ENCODE measurements at places on chromosomes 3 and 15.

DNA sequence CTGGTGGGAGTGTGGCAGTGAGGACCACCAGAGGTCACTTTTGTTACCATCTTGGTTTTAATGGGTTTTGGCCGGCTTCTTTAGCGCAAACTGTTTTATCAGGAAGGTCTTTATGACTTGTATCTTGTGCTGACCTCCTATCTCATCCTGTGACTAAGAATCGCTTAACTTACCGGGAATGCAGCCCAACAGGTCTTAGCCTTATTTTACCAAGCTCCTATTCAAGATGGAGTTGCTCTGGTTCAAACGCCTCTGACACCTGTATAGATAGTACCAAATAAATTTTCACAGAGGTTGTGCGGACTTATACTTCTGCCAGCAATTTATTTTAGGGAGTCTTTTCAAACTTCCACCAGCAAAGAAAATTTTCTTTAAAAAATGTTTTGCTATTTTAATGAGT, 13.6 kb upstream of the SLCO3A1 start:
- no peak for DNase-seq

DNA sequence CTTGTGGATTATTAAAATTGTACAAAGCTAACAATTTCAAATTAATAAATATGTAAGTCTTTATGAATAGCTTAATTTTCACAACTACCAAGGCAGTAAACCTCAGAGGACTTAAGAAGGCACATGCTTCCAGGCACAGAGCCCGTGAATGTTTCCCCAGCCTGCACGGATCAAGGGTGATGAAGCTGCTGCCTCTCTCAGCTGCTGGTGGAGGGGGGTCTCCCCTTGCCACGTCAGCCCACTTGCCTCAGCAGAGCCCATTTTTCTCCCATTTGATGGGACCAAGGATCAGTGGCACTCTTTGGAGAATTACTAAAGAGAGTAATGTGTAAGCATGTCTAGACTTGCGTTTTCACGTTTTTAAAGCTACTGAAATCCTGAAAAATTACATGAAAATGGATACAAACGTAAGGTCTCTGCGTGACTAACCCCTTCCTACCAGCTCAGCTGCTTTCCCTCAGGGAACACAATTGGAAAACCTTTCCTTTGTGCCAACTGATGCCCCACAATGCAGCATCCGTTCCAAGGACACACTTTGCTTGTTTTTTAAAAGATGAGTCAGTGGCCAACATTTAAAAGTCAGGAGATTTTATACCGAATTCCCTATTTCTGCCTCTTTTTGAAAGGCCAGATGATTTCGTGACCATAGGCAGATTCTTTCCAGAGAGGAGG, 494.1 kb downstream of the GABRG3 start:
- no peak for DNase-seq

DNA sequence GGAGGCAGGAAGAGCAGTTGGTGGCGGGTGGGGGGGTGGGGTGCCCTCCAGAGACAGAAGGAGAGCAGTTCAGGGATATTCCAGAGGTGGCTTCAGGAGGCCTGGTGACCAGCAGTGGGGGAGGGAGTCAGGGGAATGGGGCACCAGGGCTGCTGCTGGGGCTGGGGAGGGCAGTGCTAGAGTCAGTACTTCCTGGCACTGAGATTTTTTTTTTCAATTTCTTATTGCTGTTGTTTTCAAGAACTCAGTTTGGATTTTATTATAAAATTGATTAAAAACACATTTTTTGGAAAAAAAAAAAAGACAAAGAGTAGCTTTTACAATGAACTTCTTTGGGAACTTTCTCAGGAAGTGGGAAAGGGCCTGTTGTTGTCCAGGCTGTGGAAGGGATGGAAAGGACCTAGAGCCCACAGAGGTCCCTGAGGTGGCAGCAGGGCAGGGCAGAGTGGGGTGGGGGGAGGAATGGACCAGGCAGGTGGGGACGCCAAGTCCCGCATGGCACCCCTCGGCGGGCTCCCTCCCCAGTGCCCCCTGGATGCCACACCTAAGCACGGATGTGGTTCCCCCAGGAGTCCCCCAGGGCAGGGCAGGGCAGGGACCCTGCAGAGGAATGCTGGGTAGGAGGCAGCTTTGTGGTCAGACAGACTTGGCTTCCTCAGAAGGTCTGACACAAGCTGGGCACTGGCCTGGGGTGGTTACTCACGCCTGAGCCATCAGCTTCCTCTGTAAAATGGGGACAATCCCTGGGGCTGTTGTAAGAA, 8.5 kb upstream of the ANPEP start:
- DNase-seq = no peak

DNA sequence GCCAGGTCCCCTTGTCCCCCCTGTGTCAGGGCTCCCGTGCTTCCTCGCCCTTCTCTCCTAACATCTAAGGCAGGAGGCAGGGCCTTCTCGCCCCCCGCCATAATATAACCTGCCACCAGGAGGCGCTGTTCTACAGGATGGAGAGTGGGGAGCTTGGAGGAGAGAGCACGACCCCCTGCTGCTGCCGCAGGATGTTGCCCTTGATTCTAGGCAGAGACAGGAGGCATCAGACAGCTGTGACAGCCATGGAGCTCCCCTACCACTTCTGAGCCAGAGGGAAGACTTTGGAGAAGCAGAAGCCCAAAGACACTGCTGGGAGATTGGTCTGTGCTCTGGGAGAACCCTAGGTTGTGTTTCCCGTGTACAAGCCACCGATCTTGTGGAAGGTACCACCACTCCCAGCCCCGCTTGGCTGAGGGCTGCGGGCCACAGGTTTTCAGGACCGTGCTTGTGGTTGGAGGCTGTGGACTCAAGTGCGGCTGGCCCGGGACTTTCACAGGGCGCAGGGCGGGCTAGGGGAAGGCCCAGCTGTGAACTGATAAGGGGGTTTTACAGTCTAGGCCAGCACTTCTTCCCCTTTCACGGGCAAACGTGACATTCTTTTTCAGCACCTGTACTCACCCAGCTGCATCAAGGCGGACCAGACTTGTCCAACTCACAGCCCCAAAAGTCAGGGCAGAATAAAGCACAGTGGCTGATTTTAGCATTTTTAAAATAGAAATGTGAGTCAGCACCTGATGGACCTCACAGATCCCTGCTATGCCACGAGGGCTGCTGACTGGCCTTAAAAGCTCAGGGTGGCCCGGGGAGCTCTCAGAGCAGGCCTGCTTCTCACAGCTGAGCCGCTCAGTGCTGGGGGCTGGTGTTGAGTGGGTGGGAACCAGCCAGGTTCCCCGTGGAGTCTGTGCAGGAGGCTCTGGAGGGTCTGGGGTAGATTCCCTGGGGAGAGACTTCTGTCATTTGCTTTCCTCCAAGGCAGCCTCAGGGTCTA, 2.6 kb upstream of the TIGIT start:
- DNase-seq = peak; percentile 91

DNA sequence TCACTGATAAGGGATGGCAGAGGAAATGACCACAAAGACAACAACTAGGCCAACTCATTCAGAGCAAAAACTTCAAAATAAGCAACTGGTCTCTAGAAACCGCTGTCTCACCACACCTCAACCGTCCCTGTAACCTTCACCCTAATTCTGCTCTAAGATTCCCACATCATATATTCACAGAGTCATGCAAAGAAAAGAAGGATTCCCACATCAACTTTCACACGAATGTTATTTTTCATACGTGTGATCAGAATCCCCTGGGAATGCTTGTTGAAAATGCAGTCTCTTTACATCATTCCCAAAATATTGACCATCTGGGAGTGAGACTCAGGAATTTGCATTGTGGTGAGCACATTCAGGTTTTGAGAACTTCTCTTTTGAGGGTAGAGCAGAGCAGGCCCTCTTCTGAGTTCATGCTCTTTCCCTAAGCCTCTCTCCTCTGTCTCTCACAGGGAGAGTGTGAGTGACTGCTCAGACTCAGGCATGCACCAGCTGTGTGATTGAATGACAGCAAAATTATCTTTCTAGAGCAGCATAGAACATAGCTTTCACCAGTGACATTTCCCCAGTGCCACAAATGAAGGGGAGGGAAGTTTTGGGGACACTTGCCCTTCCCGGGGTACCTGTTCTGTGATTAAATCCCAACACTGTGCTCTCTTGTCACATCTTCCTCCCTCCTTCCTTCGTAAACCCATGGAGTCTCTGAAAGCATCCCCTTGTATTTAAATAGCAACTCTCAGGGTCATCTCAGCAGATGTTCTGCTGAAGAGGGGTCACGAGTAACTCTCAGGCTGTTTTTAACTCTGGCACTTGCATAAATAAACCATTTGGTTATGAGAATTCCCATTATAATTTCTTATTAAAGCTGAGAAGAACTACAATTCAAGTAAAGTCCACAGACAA, 170.9 kb downstream of the PLCL2 start:
- no peak for DNase-seq

DNA sequence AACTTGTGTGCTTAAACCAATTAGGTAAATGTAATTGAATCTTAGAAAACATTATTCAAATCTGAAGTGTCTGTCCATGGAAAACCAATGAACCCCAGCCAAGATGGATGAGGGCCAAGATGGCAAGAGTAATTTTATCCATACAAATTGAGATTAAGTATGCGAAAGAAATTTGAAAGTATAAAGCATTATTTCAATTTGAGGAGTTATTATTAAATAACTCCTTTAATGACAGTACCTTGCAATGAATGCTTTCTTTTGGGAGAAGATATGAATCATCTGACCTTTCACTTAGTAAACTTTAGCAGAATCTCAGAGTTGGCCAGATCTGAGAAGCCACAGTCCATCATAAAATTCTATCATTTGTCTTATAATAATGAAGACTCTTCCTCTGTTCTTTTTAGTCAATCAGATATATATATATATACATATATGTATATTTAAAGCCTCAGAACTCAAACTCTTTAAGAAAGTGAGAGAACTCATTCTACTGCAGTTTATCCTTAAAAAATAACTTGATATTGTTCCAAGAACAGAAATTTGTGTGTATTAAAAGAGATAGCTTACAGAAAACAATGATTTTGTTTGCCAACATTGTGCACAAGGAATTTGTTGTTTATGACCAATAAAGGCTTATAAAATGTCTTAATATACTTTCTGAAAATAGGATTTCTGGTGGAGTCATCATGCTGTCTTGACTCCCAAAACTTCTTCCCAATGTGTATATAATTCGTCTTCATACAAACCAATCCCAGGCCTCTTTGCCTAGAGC, 434.8 kb upstream of the THBS1 start:
- no peak for DNase-seq

All from stimulated activated CD8-positive, alpha-beta memory T cell treated with anti-CD3 and anti-CD28 coated beads, Interleukin-15, amount 100 ng/mL, for 1 hour (primary cell).